ENCODE measurements at places on chromosomes 12 and 14.

DNA sequence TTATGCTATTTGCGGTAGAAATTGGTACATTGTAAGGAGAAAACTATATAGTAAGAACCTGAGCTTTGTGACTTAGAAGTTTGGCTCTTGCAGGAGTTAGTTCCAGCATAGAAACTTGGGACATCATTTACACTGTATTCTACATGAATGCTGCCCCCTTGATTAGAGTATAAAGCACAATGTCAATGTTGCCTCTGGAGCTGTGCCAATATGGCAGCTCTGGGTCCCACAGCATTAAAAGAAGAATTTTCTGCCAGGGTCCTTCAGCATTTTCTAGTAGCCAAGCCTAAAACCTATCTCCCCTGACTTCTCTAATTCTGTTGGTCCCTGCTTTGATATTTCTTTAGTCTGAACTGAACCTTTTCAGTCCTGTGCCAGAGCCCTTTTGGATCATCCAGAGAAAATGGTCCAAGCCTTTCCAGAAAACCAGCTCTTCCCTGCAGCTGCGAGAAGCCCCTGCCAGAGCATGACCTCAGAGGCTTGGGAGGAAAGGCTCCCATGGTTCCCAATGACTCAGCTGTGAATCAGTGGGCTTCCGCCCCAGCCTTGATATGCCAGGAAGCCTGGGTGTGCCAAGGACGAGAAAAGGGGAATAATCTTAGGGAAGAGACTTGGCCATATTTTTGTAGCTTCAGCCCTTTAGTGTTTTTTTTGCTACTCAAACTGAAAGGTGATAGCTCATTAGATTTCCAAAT, 43.2 kb downstream of the PLEKHG7 start:
- no peak for DNase-seq

DNA sequence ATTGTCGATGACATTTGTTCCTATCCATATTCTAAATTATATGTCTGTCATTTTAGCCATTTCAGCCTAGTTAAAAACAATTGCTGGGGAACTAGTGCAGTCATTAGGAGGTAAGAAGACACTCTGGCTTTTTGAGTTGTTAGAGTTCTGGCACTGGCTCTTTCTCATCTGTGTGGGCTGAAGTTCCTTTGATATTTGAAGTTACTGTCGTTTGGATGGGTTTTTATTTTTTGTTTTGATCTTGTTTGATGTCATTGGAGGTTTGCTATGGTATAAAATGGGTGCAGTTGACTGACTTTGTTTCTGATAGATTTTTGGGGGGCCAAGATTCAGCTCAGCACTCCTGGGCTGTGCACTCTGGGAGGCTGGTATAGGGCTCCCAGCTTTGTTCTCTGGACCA, 20.7 kb upstream of the CD69 start:
- no peak for DNase-seq

GRCh38 chr14:69038455-69039287, 59.6 kb upstream of the ACTN1 start:
- no peak for DNase-seq

GRCh38 chr12:15688838-15689625, 100.2 kb downstream of the EPS8 start:
- DNase-seq: no peak

- DNase-seq: no peak
These were observed 11.4 kb upstream of the SLC25A3 start for GRCh38 chr12:98582093-98582492.

DNA sequence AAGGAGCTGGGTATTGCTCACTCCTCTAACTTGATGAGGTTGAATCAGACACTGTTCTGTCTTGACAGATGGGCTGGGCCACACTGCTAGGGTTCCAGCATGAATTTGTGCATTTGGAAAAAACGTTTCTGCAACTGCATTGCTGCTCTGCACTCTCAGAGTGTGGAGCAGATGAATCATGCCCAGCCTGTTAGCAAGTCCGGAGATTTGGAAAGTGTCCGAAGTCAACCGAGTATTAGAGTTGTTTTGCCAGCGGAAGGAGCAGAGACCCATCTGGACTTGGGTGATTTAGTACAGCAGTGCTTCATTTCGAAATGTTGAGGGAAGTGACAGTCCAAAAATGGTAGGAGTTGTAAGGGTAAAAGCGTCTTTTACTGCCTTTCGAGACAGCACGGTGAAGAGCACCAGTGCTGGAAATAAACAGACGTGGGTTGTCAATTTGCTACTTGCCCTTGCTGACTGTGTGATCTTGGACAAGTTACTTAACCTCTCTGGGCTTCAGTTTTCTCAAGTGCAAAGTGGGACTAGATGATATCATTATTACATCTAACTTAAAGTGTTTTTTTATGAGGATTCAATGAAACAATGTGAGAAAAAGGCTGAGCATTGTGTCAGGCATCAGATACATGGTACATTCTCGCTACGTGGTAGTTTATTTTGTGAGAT, 139.5 kb downstream of the CHST11 start:
- no peak for DNase-seq

GRCh38 chr12:103326190-103326589, 169.6 kb downstream of the C12orf42 start:
- DNase-seq: no peak

DNA sequence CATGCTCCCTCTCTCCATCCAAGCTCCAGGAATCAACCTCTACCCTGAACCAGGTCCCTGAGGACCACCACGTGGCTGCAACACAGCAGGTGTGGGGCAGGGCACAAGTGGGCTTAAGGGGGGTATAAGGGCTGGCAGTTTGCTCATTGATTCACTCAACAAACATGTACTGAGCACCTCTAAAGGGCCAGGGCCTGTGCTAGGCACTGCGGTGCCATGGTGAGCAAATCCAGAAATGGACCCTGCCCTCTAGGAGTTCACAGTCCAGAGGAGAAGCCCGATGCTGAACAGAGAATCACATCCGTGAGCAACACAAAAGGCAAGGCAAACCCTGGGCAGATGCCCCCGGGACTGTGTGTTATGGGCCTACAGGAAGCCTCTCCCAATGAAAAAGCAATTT, 6.5 kb upstream of the AQP2 start:
- no peak for DNase-seq

DNA sequence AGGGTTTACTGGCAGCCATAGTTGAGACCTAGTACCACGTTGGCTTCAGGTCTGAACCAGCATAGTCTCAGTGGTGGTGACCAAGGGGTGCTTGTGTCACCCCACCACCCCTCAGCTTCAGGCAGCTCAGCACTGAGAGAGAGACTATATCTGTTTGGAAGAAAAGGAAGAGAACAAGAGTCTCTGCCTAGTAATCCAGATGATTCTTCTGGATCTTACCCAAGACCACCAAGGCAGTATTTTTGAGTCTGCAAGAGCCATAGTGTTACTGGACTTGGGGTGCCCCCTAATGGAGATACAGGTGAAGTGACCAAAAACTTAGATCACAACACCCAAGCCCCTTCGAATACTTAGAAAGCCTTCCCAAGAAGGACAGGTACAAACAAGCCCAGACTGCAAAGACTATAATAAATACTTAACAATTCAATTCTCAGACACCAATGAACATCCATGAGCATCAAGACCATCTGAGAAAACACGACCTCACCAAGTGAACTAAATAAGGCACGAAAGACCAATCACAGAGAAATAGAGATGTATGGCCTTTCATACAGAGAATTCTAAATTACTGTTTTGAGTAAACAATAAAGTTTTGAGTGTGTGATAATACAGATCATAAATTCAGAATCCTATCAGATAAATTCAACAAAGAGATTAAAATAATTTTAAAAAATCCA, 107.0 kb downstream of the HELB start:
- no peak for DNase-seq

DNA sequence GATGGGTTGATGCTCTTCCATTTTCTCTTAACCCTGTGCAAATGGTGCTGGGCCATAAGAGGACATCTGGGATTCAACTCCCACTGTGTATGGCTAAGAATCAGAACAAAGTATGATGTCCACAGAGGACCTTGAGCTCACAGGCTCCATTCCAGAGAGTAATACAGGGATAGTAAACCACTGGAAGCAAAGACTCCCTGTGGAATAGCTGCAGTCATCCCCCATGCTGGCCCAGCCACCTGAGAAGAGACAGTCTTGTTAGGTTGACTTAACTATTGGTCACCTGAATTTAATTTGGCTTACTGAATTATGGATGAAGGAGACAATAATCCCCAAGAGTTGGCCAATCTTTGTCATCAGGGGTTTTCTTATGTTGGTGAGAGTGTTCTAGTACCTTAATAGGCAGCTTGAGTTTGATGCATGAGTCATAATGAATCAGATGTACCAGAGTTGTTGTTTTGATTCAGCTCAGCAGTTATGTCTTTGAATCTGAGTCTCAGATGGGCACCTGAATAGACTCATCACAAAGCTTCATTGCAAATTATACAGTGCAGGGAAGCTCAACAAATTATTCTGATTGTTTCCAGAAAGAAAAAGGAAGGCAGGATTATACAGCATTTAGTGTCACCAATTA, 122.7 kb downstream of the SSPN start:
- DNase-seq: no peak

DNA sequence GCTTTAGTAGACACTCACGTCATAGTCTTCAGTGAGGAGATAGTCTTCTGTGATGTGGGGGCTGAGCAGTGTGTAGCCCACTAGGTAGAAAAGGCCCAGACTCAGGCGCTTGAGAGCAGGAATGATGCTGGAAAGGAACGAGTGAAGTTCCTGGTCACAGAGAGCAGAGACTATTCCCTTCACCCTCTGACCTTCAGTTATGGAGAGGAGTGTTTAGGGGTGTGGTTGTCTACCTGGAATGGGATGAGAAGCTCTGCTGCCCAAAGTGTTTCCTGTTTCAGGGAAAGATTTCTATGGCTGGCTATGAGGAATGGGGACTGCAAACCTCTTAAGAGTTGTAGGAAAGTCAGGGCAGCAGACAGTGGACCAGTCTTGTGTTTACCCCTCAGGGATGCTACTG, 8.7 kb downstream of the EMG1 start:
- DNase-seq: no peak

DNA sequence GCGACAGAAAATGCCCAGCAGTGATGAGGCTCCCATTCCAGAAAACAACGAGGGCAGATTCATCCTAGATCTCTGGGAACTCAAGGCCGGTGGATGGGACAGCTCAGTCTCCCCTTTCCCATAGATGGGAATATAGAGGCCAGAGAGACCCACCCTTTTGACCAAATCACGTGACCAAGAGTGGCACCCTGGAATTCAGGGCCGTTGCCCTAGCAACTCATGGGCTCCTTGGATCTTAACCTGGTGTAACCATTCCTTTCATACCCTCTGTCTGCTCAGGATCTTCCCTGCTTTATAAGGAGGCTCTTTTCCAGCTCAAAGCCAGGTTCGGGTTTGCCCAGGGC, 8.4 kb upstream of the LRTM2 start:
- no peak for DNase-seq

DNA sequence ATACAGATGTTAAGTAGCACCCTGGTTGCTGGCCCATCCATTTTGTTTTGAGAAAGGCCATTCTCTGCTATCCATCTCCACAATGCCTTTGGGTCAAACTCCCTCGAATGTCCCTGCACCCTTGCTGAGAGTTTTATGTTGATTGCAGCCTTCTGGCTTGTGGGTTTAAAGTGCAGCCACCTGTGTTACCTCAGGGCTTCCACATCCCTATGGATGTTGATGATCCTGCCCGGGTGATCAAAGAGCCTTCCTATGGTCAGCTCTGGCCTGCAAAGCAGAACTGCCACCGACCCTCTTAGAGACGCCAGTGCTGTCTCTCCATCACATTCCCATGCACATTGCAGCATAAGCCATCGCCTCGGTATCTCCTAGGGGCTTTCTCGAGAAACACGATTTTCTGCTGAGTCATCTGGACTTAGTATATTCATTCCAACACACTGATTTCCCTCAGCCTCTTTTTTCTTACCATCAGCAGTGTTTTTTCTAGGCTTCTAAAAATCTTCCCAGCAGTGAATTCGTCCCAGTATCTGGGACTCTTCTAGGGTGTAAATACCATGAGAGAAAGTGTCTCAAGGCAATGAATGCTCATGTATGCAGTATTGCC, 585.7 kb upstream of the TMEM132C start:
- DNase-seq: no peak

DNA sequence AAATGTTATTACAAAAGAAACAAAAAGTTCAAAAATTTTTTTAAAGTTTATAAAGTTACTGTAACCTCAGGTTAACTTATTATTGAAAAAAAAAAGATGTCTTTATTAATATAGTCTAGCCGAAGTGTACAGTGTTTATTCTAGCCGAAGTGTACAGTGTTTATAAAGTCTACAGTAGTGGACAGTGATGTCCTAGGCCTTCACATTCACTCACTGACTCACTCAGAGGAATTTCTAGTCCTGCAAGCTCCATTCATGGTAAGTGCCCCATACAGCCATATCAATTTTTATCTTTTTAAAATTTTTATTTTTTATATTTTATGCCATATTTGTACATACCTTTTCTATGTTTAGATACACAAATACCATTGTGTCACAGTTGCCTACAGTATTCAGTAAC, 10.4 kb downstream of the ATG2B start:
- no peak for DNase-seq

GRCh38 chr12:86331012-86331411, 74.8 kb upstream of the MGAT4C start:
- DNase-seq: no peak

GRCh38 chr12:106839333-106839732, 64.9 kb downstream of the RIC8B start:
- no peak for DNase-seq

DNA sequence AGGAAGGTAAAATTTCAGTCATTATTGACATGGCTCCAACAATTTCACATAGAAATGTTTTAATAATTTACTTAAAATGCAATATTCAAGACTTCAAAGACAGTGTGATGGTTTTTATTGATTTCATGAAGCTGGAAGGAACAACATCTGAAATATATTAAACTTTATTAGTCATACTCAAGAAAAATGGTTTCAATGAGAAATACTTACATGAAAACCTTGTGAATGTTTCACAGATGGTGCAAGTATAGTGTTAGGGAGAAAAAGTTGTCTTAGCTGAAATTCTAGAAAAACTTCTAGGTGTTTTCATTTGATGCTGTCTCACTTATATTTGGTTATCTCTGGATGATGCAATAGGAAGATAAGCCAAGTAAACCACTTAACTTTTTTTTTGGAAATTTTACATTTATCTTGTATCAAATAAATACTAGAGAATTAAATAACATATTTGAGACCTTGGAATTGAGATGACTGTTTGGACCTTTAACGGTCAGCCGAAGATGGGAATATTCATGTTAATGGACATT, 65.5 kb downstream of the PELI2 start:
- DNase-seq: no peak

Measured in stimulated activated naive CD4-positive, alpha-beta T cell treated with Interleukin-2 at 50 U/mL for 16 hours (primary cell).